ENCODE measurements at places on chromosomes 13 and 19.

GRCh38 chr13:26983543-26984320 lies 187.9 kb downstream of the USP12 start:
- no peak for DNase-seq

DNA sequence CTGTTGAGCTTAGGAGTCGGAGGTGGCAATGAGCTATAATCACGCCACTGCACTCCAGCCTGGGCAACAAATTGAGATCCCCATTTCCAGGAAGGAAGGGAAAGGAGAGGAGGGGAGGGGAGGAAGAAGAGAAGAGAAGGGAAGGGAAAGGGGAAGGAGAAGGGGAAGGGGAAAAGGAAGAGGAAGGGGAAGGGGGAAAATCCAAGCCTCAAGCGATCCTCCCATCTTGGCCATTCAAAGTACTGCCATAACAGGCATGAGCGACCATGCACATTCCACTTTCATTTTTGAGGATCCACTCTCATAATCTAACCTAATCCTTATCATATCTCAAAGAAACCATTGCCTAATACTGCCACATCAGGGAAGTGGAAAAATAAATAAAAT lies 14.9 kb downstream of the ZNF443 start:
- DNase-seq, result no peak

GRCh38 chr19:51031880-51032225 lies 2.9 kb downstream of the KLK12 start:
- no peak for DNase-seq

- no peak for DNase-seq
Measured at GRCh38 chr19:23403581-23404324, 8.5 kb upstream of the ZNF91 start.

GRCh38 chr19:6209680-6210079 lies 70.1 kb downstream of the MLLT1 start:
- DNase-seq, result no peak

DNA sequence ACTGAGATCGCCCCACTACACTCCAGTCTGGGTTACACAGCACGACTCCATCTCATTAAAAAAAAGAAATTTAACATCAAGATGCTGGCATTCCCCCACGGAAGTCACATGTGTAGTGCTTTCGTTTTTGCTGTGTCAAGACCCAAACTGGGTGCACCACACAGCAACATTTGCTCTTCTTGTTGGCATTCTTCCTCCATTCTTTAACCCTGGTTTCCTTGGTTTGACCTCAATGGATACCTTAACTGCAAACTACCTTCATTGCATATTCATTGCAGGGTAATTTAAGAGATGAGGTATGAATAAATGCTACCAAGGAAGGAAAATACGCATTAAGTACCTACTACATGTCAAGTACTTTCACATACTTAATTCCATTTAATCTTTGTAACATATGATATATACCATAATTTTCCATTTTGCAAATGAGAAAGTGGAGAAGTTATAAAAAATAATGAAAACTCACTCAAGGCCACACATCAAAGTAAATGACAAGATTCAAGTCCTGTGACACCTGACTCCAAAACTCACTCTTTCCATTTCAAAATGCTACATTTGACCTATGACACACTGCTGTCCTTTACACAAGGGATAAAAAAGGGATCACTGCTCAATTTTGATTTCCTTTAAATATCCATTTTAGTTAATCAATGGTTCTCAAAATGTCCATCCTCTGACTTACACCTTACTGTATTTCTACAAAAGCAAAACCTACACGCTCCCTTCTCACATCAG lies 59.2 kb downstream of the STK24 start:
- no peak for DNase-seq

- DNase-seq, result no peak
Measured at GRCh38 chr19:16077984-16078758, 1.9 kb downstream of the TPM4 start.

DNA sequence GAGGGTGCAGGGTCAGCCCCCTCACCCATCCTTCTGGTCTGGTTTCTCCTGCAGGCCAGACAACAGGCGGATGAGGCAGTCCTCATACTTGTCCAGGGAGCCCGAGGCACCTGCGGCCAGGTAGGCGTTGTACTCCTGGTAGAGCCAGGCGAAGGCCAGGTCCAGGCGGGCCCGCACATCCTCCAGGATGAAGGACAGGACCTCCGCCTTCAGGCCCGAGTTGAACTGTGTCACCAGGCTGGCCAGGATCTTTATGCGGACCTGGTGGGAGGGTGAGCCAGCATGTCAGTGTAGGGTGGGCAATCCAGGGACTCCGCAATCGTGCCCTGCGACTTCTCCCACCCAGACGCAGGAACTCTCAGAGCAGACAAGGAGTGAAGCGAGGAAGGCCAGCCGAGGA lies 13.8 kb upstream of the RSPH6A start:
- DNase-seq, result no peak

- no peak for DNase-seq
Measured at GRCh38 chr13:21055511-21056045, 5.8 kb downstream of the LATS2 start.

GRCh38 chr19:39555883-39556282 lies 15.9 kb upstream of the EID2 start:
- DNase-seq, result no peak

DNA sequence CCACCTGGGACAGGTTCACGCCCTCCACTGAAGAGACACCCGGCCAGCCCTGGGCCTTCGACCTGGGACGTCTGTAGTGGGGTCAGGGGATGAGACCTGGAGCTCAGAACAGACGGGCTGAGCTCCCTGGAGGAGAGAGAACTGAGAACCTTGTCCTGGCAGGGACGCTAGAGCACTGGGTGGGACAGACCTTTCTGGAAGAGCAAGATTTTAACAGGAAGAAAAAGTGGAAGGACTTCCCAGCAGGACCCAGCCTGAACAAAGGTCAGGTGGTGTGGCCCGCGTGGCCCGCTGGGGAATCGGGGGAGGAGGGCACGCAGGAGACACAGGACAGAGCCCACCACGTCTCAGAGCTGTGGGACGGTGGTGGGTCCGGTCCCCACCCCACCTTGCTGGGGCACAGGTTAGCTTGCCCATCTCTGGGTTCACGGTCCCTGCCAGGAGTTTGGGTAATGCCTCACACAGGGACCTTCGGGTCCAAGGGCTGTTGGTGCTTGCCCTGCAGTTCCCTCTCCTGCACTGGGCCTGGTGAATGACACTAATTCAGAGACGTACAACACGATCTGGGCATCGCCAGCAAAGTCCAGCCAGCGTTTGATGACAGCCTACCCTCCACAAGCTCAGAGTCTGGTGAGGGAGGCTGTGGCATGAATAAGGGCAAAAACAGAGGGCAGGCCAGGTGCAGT lies 1.2 kb upstream of the EFNA2 start:
- DNase-seq, result no peak

- no peak for DNase-seq
Measured at GRCh38 chr13:23870356-23871140, 18.7 kb downstream of the MIPEP start.

DNA sequence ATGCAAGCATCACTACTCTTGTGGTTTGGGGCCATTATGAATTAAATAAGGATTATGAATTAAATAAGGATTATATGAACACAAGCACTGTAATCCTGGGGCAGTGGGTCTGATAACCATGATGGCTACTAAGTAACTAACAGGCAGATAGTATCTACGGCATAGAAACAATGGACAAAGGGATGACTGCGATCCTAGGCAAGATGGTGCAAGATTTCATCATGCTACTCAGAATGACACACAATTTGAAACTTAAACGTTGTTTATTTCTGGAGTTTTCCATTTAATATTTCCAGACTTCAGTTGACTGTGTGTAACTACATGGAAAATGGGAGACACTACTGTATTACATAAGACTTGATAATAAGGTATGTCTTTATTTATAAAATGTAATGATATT lies 15.1 kb downstream of the KCNRG start:
- no peak for DNase-seq

- DNase-seq, result no peak
Measured at GRCh38 chr13:93193682-93194081, 32.9 kb upstream of the GPC6 start.

GRCh38 chr19:19460761-19461265 lies 54.5 kb downstream of the TSSK6 start:
- peak; percentile 71 for DNase-seq

DNA sequence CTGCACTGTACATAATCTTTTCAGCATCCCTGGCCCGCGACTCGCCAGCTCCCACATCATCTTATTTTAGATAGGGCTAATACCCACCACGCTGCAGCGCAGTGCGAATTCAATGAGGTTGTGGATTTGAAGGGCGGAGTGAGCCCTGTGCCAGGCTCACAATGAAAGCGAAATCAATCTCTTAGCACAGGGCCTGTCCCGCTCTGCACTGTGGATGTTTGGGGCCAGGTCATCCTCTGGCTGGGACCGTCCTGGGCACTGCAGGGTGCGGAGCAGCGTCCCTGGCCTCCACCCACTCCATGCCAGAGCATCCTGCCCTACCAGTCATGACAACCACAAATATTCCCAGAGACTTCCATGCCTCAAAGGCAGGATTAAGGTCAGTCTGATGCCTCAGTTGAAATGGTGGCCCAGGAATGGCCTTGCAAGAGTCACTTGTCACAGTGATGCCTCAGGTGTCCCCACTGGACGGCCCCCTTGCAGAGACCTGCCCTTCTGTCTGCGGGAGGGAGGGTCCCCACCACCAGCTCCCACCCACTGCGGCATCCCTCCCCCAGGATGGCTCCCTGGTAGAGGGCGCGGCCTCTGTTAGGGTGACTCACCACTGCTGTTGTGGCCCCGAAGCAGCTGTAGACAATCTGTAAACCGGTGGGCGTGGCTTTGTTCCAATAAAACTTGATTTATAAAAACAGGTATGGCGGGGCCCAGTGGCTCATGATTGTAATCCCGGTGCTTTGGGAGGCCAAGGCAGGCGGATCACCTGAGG lies 5.6 kb downstream of the UHRF1 start:
- peak; percentile 79 for DNase-seq

DNA sequence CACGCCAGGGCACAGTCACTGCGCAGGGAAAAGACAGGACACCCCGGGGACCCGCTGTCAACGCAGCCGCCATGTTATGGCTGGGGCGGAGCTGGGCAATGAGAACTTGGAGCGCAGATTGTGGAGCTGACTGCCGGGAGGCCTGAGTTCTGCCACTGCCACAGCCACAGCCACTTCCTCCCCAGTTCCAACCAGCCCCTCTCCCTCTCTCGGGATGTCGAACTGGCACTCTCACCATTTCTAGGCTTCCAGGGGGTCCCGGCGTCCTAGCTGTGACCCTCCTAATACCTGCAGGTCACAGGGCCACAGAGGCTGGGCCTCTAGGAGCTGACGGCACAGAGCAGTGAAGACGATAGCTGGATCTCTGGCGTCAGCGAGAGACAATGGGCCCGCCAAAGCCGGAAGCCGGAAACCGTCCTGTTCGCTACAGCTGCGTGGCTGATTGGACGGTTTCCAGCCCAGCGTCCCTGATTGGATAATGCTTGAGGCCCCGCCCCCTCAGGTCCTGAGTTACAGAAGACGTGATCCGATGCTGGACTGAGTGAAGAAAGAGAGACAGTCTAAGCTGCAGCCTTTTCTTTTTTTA lies at the start of gene ZNF506:
TSS of gene ZNF506 (minus strand) at position 385 of the 586 bp plus-strand sequence. CDS start at position 238, 147 bp downstream.
- peak; percentile 93 for DNase-seq

DNA sequence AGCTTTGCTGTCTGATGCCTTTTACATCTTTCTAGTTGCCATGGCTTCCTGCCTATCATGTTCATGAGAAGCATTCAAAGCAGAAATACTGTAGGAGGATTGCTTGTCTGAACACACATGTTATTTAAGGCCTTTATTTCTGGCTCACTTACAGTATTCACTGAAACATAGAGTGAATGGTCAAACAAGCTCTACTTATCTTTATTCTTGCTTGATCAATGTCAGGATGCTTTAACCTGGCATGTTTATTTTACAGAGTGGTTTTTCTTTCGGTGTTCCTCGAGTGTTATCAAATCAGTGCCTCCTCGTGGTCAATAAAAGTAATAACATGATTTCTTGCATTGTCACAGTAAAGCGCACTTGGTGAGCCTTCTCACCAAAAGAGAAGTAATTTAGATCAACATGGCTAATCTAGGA lies 73.5 kb upstream of the PCDH17 start:
- DNase-seq, result no peak

DNA sequence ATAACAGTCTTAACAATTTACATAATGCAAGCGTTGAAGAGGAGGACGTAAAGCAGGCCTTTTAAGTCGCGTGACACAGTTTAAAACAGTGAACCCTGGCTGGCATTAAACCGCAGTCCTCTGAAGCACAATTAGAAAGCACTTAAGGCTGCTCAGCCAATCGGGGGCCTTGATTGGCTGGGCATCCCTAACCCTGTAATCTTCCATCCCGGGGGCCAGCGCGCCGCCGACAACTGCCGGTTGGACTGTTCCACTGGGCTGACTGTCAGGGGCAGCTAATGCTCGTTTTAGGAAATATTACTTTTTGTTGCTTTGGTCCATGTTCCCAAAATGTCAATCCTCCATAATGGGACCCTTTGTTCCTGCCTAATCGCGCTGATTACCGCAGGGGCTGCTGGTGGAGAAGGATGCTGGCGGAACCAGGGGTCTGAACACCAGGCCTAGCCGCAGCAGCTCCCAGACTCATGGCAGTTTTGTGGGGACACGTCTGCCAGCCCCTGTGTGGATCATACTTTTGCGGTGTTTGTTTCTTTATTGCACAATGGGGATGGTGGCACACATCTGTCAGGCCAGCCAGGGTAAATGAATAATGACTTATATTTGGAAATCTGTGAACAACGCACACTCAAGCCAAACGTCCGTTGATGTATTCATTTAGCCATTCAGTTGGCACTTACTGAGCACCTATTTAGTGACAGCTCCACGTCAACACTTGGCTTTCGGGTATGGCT lies 127.1 kb upstream of the SPACA7 start:
- no peak for DNase-seq

- DNase-seq, result no peak
Measured at GRCh38 chr13:28778308-28779215, 41.6 kb upstream of the MTUS2 start.

GRCh38 chr13:95267662-95268342 lies 33.4 kb downstream of the ABCC4 start:
- DNase-seq, result no peak

DNA sequence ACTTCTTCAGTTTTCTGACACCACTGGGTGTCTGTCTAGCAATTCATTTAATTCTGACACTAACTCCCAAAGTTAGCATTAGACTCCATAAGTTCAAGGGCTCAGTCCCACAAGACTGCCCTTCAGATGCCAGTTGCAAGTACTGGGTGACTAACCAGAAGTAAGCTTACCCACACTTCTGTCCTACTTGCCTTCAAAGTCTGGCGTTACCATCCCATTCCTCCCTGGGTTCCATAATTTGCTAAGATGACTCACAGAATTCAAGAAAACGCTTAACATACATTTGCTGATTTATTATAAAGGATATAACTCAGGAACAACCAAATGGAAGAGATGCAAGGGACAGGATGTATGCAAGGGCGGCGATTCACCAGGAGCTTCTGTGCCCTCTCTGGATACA lies 45.5 kb upstream of the NPAS1 start:
- DNase-seq, result no peak

- peak; percentile 51 for DNase-seq
Measured at GRCh38 chr19:7500811-7501450, 12.1 kb upstream of the PEX11G start.

GRCh38 chr19:11848594-11849469 lies at the start of gene ZNF439:
ZNF439 (plus strand) TSS chr19:11848726; CDS start chr19:11848868, 142 bp downstream.
- peak; percentile 84 for DNase-seq

Measured in stimulated activated CD4-positive, alpha-beta T cell treated with anti-CD3 and anti-CD28 coated beads, Interleukin-4, amount 100 ng/mL, for 4 hours (primary cell).